Effector CD4-positive, alpha-beta T cell (primary cell): ENCODE measurements at places on chromosomes 5 and 9.

- DNase-seq: no peak
These were observed 50.4 kb downstream of the ZNF474 start for GRCh38 chr5:122179701-122180100.

GRCh38 chr9:18604767-18605730 lies 131.1 kb downstream of the ADAMTSL1 start:
- no peak for DNase-seq

DNA sequence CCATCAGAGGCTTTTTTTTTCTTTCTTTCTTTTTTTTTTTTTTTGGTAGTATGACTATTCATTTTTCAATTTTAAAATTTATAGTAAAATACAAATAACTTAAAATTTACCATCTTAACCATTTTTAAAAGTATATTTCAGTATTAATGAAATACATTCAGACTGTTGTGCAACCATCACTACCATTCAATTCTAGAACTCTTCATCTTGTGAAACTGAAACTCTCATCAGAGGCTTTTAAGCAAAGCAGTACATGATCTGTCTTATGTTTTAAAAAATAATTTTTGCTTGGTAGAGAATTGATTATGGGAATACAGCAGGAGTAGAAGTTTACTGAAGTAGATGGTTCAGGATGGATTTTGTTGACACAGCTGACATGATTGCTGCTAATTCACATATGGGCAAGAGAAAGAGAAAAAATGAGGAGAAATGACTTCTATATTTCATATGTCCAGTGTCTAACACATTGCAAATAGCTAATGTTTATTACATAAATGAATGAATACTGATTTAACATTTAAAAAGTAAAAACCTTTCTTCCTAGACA lies 13.4 kb downstream of the ELOVL7 start:
- no peak for DNase-seq

DNA sequence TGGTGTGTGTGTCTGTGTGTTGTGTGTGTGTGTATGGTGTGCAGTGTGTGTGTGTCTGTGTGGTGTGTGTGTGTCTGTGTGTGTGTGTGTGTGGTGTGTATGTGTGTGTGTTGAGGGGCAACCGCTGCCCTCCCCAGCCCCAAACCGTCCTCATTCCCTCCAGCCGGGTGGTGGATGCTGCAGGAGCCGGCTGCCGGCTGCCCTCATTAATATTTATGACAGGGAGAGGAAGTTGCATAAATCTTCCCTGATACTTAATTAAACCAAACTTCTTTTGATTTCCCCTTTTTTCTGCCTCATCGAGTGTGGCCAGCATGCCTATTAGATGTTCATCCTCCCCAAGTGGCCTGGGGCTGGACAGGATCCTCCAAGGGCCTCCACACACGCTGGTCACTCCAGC lies 121.4 kb upstream of the MVB12B start:
- no peak for DNase-seq

DNA sequence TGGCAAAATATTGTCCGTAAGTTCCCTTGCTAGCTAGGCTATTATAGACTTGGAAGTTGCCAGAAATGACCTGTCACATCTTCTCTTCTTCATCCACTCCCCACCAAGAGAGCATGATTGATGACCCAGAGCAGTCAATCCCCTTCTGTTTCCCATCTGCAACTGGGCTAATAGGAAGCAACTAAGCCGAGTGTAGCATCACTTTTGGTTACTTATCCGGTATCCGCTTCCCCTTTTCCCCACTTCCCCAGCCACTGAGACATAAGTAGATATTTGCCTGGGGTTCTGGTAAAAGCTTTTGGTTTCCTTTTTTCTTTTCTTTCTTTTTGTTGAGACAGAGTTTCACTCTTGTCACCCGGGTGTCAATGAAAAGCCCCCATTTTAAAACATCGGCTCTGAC lies 29.4 kb upstream of the LIFR start:
- no peak for DNase-seq

DNA sequence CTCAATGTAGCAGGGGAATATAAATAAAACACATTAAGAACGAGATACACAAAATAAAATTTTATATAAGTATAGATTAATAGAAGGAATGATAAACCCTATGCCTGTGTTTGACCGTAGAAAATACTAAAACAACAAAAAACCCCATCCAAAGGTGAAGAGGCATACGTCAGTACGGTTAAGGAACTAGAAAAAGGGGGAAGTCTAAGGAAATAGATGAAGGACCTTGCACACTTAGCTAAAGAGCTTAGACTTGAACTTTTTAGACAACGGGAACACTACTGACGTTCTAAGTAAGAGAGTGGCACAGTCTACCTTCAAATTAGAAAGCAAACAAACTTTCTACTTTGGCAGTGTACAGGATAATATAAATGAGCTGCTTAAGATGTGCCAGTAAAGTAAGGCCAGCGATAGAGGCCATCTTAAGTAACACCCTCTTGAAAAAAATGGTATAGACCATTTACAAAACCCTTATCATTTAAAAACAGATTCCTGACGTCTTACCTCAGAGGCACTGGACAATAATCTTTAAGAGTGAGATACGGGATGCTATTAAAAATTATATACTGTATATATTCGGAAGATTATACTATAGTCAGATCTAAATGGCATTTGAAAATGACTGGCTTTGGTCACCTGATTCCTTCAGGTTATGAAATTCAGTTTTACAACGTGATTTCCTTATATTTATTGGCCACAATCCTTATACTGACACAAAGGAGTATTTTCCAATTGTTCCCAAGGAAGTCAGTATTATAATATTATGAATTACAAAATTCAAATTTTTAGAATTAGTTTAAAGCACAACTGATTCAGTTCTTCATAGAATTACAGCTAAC lies 8.5 kb downstream of the PANK3 start:
- no peak for DNase-seq

DNA sequence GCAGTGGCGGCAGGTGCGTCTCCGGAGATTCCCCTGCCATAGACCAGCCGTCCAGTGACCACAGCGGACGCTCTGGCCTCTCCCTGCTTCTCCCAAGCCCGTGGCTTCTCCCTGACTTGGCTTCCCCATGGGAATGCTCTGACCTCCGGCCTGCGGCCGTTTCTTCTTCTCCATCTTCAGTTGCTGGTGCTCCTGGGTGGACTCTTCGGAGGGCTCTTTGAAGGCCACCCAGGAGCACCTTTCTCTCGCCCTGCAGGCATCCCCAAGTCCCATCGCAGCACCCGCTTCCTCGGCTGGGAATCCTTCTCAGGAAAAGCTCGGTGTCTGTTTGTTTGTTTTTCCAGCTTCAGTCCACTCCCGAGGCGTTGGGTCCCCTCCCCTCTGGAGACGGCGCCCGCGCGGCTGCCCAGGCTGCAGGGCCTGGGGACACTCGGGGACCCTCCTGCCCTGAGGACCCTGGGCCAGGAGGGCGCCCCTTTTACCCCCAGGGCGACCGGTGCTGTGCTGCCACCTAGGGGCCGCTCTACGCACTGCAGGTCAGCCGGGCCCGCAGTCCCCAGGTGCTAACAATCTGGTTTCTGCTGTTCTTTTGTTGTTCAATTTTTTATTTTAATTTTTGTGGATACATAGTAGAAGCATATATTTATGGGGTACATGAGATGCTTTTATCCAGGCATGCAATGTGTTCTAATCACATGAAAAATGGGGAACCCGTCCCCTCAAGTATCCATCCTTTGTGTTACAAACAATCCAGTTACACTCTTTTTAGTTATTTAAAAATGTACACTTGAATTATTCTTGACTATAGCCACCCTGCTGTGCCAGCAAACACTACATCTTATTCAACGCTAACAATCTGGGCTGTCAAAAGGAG lies 197.9 kb upstream of the ADAMTS16 start:
- DNase-seq: no peak

GRCh38 chr5:135426102-135427082 lies 20.8 kb downstream of the DCANP1 start:
- no peak for DNase-seq

GRCh38 chr5:147208134-147208533 lies 26.7 kb upstream of the STK32A start:
- no peak for DNase-seq

DNA sequence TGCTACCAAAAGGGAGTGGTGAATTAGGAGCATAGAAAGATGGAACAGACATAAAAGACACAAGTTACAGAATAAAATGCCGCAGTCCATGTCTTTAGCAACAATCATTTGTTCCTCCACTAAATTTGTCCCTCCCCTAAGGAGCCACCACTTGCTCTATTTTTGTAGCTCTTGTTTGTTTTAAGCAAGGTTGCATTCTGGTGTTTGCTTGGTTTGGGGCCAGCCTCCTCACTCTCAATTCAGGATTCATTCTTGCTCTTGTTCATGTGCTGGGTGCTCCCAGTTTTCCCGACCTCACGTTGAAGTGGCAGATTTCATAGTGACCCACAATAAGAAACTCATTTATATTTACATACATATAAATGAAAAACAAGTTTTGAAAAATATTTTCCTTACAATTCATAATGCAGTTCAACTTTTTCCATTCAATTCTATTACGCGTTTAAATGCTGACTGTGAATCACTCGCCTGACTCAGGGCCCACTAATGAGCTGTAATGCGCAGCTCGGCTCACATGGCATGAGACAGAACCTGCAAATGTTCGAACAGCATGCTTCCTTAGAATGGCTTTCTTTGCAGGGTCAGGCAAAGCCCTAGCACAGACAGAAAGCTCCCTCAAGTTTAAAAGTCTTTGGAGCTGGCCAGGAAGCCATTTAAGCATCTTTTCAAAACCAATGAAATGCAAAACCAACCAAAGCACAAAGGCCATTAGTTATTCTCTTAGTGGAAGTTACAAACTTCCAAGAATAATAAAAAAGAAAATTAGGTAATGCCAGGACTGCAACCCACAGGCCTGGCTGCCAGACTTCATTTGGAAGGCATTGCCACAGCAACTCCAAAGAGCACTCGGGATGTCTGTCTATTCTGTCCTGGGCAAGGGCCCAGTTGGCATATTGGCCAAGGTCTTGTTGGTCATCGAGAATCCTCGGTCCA lies 41.7 kb downstream of the RETREG1 start:
- no peak for DNase-seq

- no peak for DNase-seq
These were observed 4.0 kb upstream of the DNLZ start for GRCh38 chr9:136367296-136368145.

GRCh38 chr5:81020478-81021167 lies 60.5 kb downstream of the RASGRF2 start:
- no peak for DNase-seq

DNA sequence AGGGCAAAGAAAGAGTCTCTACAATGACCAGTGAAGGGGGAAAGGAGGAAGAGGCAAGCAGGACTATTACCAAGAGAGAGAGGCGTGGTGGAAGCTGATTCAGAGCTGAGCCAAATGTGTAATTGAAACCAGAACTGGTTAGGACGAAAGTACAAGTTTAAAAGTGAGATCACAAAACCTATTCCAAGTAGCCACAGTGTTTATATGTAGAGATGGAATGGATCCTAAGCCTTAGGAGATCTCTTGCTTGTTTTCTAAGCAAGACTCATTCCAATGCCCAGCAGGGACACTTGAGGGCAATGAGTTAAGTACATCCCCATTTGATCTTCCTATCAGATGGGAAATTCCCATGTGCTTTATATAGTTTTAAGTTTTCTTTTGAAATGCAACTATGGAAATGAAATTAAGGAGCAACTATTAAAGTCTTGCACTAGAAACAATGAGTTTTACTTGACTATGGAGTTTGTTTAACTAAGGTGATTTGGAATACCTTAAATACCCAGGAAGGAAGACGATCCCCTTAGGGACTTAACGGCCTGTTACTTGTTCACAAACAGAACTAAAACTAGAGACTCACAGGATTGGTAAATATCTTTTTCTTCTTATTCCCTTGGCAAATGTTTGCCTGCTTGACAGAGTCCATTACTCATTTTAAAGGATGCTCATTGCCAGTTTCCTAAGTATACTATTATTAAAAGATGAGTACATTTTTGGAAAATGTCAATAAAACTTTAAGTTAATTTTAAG lies 51.1 kb upstream of the SNX2 start:
- no peak for DNase-seq

- no peak for DNase-seq
These were observed 38.5 kb downstream of the CYSTM1 start for GRCh38 chr5:140213370-140213983.

DNA sequence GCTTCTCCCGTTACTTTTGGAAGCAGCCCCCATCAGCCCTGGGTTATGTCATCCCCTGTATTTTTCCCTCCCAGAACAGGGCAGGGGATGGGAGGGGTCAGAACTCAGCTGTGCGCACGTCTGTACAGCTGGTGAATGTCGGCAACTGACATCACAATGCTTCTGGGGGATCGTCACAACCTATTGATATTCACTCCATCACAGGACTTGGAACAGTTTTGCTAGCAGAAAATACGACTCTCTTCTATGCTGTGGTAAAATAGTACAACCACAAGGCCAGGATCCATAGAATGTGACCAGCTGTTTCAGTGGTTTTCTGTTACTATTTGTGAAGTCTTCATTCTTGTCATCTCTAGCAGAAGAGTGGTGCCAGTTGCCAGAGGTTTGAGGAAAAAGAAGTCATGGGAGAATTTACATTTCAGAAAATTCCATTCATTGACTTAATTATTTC lies 77.1 kb upstream of the KLF4 start:
- DNase-seq: no peak

DNA sequence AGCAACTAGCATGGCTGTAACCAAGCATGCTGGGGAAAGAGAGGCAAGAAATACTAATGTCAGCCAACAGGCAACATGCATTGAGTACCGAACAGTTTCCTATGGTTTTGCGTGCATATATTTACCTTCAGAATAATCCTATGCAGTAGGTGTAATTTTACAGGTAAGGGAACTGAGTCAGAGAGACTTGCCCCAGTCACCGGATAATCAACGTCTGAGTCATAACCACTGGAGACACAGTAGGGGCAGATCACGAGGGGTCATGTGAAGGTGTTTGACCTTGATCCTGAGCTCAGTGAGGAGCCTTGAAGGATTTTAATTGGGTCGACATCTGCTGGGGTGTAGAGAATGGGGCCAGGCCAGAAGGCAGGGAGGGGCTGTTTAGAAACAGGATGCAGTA lies 13.4 kb upstream of the TSC1 start:
- no peak for DNase-seq

DNA sequence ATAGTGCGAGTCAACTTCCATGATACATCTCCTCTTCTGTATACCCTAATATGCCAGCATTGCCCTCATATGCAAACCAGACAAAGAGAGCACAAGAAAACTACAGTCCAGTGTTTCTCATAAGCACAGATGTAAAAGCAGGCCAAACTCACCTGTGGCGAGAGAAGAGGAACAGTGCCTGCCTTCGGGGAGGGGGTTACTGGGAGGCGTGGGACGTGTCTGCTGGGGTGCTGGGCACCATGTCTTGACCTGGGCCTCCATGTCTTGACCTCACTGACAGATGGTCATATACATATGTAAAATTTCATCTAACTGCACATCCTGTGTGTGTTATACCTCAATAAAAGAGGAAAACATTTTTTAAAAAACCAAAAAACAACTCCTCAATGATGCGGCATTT lies 159.3 kb upstream of the PPP1R26 start:
- no peak for DNase-seq

DNA sequence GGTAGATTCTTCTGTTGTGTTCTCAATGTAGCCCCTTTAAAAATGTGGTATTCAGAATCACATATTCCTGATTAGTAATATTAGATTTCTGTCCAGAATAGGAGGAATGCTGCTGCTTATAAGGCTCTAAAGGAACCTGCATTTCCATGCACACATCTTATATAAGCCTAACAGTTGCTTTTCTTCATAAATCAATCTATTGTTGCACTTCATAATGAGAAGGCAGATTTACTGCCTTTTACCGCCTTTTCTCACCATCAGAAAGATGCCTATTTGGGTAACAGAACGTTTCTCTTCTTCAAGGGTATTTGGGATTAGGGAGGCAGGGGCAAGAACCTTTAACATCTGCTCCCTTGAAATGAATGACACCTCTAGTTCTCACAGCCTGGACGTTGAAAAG lies 243.4 kb downstream of the MLLT3 start:
- DNase-seq: no peak
